ENCODE measurements at places on chromosomes 3 and 15. TPM values are rescaled to one million over a fixed set of nuclear protein-coding genes. Genes with fewer than 3 reads are reported as not detected.
A peak's percentile ranks its signal among the peaks of the same experiment; 100 is the strongest.

Gene RARRES1
- 94.0 TPM for total RNA-seq

Gene POLR2H
- 82.0 TPM for total RNA-seq

GRCh38 chr3:42257007-42257406, 9.0 kb downstream of the CCK start:
- DNase-seq = no peak
- no peak overlapping the region for H3K4me3 ChIP-seq
- H3K36me3 ChIP-seq = no peaks in the 10 kb centered on the region
- H3K4me1 ChIP-seq = no peaks in the 10 kb centered on the region
- H3K27me3 ChIP-seq = peaks cover 4% of the 10 kb centered on the region

- no peak overlapping the region for H3K4me3 ChIP-seq
- peak; percentile 78 for DNase-seq
- peaks cover 3% of the 10 kb centered on the region for H3K4me1 ChIP-seq
These were observed 30.3 kb downstream of the CDC25A start for GRCh38 chr3:48157950-48158376.

DNA sequence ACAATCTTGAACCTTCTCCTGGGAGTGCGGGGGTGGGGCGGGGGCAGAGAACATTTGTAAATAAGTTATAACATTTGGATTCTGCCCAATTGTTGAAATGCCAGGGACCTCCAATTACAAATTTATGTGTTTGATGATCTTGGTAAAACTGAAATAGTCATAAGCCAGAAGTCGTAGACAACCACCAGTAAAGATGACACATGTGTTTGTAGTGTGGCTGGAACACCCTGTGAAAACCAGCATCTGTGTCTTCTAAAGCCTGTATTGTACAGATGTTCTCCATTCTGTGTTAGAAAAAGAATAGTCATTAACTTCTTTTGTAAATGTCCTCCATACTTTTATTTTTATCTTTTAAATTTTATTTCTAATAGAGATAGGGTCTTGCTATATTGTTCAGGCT, 61.8 kb downstream of the ARIH1 start:
- H3K4me1 ChIP-seq = no peaks in the 10 kb centered on the region
- H3K27me3 ChIP-seq = no peaks in the 10 kb centered on the region
- no peak overlapping the region for H3K27ac ChIP-seq
- no peaks in the 10 kb centered on the region for H3K36me3 ChIP-seq
- no peak for DNase-seq

DNA sequence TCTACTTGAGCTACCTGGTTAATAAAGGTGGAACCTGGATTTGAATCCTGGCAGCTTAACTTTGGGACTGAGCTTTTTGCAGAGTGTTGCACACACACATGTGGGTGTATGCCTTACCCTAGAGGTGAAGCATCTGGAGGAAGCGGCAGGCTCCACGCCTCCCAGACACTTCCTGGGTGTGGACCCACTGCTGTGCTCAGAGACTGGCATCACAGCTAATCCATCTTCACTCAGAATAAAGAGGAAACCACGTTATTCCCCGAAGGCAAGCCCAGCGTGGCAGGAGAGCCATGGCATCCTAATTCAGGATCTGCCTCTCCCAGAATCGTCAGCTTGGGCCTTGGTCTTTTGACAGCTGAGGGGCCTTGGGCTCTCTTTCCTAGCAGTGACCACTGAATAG, 25.5 kb downstream of the CCDC13 start:
- H3K4me1 ChIP-seq = peaks cover 13% of the 10 kb centered on the region
- H3K36me3 ChIP-seq = no peaks in the 10 kb centered on the region
- no peak for DNase-seq
- H3K4me3 ChIP-seq = no peak overlapping the region
- no peaks in the 10 kb centered on the region for H3K27me3 ChIP-seq

DNA sequence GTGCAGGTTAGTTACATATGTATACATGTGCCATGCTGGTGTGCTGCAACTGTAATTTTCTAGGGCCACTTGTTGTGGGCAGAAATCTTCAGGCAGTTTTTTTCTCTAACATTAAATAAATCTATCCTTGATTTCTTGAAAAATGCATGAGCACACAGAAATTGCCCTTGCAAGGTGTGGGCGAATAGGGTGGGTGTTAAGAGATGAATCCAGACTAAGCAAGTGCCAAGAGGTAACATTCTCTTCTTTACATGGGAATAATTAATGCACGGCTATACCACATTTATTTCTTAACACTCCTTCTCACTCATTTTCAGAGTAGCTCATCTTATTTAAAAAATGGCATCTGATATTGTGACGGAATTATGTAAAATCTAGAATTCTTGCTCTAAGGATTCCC, 719.6 kb downstream of the AGBL1 start:
- no peak overlapping the region for H3K4me3 ChIP-seq
- H3K36me3 ChIP-seq = no peaks in the 10 kb centered on the region
- DNase-seq = no peak
